ENCODE measurements at places on chromosomes 1 and 21.

- DNase-seq: no peak
Measured at GRCh38 chr1:179955287-179955680, 674 bp downstream of the CEP350 start.

- DNase-seq: no peak
Measured at GRCh38 chr1:116127123-116127847, 16.1 kb downstream of the MAB21L3 start.

- no peak for DNase-seq
Measured at GRCh38 chr1:86573763-86574484, 27.0 kb downstream of the CLCA4 start.

DNA sequence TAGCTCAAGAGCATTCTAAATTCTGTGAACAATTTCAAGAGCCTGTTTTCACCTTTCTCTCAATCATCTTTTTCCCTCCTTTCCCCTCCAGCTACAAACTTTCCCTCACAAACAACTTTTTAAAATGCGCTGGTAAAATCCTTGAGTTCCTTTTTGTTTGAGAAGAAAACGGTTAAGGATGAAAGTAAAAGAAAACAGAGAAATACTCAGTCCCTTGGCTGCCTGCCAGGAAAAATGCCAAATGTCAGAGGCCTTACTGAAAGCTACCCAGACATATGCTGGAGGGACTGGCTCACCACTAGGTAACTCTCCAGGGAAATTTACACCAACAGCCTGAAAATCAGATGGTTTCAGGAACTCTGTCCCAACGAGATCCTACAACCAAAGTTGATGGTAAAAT is 11.0 kb upstream of the SERBP1 start:
- peak; percentile 45 for DNase-seq

DNA sequence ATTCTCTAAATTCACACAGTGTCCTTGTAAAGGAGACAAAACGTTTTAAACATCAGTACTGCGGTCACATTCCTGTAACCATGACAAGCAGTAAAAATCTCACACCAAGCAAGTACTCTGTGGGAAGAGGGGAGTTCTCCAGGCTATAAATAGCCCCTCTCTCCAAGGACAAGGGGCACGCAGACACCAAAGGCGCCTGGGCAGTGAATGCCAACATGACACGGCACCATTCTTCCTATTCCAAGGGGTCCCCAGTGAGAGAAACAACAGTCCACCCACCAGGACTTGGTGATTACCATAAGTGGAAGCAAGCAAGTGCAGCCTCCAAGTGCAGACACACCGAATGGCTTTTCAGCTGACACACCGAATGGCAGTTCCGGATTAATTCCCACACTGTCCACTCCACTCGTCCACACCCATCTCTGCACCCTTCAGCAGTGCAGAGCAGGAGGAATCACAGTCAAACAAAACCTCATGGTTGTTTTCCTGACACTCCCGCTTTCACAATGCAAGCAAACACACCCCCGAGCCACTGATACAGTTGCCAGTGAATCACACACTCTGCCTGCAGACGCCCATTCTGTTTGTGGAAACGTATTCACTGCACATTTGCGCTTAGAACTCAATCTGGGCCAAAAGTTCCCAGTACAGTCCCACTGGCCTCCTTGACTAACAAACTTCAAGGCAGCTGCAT is 1.8 kb downstream of the PTTG1IP start:
- DNase-seq: peak; percentile 75

GRCh38 chr1:45429561-45430159 is 61.3 kb downstream of the TESK2 start:
- no peak for DNase-seq

GRCh38 chr1:201559679-201560162 is 20.8 kb downstream of the NAV1 start:
- no peak for DNase-seq

DNA sequence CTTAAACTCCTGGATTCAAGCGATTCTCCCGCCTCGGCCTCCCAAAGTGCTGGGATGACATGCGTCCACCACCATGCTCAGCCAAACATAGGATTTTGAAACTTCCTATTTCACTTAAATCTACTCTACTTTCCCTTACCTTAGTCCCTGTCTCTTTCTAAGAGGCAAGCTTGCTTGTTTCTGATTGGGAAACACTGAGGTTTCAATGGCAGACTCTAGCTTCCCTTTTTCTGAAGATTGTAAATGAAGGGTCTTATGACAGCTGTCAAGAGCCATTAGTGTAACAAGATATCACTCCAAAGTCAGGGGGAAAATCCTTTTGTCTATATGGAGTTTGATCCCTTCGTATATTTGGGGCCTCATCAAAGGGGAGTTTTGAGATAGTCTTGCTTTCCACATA is 23.5 kb upstream of the LMO4 start:
- no peak for DNase-seq

DNA sequence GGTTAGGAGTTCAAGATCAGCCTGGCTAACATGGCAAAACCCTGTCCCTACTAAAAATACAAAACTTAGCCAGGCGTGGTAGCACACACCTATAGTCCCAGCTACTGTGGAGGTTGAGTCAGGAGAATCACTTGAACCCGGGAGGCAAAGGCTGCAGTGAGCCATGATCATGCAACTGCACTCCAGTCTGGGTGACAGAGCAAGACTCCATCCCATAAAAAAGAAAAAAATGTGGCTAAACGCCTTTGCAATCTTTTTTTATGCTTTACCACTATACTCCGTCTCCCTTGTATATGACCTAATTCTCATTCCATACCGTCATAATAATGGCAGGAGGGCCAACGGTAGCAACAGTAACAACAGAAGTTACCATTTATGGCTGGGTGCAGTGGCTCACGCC is 109.5 kb downstream of the ASH1L start:
- DNase-seq: no peak

DNA sequence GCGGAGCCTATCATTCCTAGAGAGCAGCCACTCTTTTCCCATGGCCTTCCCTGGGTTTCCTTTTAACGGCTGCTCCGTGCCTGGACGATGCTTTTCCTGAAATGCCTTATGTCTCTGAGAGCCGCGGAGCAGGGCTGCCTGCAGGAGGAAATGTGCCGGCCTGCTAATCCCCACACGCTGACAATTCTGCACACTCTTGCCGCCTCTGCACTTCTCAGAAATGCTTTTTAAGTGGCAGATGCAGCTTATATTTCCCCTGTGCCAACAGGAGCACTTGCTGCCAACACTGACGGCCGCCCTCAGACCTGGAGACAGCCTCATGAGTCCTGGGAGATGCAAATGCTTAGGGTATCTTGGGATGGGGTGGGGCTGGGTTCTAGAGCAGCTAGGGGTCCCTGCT is 253.2 kb downstream of the GRIK3 start:
- no peak for DNase-seq

GRCh38 chr1:157739229-157739901 is 37.6 kb downstream of the FCRL2 start:
- DNase-seq: no peak

GRCh38 chr1:21520899-21521716 is 11.9 kb downstream of the ALPL start:
- DNase-seq: no peak

DNA sequence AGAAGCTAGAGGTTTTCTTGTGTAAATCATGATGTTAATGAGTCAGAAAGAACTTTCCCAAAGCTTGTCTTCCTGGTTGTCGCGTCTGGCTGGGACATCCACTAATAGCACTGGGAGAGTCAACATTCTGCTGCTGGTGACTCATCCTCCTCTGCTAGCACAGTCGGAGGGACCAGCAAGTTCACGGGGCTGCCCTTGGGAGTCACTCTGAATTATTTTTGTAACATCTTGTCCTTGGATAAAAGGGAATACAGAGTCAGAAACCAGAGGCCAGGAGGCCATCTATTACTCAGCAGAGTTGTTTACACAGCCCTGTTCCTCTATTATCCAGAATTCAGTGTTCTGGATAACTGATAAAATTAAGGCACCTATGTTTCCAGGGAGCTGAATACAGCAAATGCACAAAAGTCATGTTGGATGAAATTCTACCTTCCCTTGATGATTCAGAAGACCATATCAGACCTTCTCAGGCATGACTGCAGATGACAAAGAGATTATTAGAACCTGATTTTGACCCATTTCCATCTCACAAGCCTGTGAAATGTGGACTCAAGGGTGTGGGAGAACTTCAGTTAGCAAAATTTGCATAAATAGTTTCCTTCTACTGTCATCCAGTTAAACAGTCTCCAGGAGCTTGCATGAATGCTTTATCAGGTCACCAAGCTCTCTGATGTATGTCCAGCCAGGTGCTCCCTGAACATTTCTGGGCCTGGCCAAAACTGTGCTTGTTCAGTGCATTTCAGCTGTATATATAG is 68.1 kb downstream of the JAK1 start:
- DNase-seq: peak; percentile 89

DNA sequence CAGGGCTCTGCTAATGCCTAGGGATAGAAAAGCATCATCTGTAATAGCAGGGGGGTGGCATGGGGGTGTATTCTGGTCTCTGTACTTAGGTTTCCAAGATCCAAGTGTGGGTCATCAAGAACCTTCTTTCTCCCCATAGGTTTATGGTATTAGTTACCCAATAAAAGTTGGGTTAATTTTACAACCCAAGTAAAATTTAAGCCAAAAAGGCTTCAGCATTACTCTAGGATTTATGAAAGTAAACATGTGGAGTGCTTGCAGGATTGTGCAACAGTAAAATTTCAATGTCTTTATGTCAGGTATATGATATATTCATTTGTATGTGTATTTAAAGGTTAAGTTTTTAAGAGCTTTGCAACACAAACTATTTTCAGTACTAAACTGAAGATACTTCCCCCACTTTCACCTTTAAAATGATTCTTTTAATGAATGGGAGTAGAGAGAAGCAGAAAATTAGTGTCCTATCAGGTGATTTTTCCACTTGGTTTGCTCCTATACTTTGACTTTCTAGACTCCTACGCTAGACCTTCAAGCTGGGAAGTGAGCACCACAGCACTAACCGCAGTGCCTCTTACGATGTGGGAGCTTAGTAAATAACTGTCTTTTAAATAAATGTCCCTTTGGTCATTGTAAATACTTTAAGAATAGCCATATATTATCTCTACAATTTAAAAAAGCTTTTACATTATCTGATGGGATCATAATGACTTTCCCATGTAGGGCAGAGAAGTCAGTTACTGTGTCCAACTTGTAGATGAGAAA is 67.8 kb upstream of the UBE2U start:
- no peak for DNase-seq

GRCh38 chr1:27298632-27299384 is 23.2 kb upstream of the TMEM222 start:
- no peak for DNase-seq

Data from stromal cell of bone marrow (primary cell).